ENCODE measurements at places on chromosomes 4 and X. TPM values are rescaled to one million over a fixed set of nuclear protein-coding genes. Genes with fewer than 3 reads are reported as not detected.

GRCh38 chr4:84915396-84915780, 51.1 kb downstream of the WDFY3 start:
- DNase-seq: no peak

- no peak for DNase-seq
Measured at GRCh38 chrX:45070116-45071007, 130.3 kb downstream of the DIPK2B start.

Gene BCAP31
- 80.8 TPM for total RNA-seq

- no peak for DNase-seq
Measured at GRCh38 chrX:118644378-118644777, 83.0 kb upstream of the IL13RA1 start.

DNA sequence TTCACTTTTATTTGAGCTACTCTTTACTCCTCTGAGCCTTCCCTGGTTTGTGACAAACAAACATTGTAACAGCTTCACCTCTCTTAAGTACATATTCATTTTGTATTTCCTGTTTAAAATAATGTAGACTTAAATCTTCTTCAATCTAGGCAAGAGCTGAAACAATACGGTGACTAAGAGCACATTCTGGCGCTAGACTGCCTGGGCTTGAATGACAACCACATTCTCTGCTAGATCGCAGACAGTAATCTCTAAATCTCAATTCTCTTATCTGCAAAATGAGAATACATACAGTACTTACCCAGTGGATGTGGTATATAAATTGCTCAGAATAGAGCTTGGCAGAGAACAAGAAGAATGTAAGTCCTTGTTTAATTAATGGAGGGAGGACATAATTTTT, 144.8 kb downstream of the ARAP2 start:
- DNase-seq: no peak

GRCh38 chrX:131621650-131622049, 77.8 kb downstream of the OR13H1 start:
- no peak for DNase-seq

GRCh38 chr4:26418850-26419249, 71.4 kb downstream of the CCKAR start:
- DNase-seq: no peak

DNA sequence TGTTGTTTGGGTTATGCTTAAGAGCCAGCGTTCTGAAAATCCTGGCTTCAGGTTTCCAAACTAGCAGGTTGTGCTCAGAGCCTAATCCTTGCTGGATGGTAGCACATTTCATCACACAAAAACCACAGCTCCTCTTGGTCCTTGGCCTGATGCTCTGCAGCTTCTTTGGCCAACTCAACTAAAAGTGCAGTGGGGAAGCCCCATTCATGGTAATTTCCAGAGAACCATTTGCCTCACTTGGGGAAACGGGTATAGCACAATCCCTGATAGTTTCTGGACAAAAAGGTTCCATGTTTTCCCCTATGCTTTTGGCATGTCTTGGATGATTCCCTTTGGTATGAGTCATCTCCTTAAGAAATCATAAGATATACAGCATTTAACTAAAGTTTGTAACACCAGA, 78.7 kb downstream of the SYNPO2 start:
- no peak for DNase-seq
